Thymus (tissue), 14 donors: ENCODE measurements at places on chromosomes 3 and 15. TPM values are rescaled to one million over a fixed set of nuclear protein-coding genes. Genes with fewer than 3 reads are reported as not detected.

GRCh38 chr3:183560607-183561006, 5.1 kb upstream of the KLHL6 start:
- no peak for DNase-seq
- H3K36me3 ChIP-seq, result no peaks in the 10 kb centered on the region
- H3K27me3 ChIP-seq, result no peaks in the 10 kb centered on the region
- H3K4me3 ChIP-seq, result no peak overlapping the region

DNA sequence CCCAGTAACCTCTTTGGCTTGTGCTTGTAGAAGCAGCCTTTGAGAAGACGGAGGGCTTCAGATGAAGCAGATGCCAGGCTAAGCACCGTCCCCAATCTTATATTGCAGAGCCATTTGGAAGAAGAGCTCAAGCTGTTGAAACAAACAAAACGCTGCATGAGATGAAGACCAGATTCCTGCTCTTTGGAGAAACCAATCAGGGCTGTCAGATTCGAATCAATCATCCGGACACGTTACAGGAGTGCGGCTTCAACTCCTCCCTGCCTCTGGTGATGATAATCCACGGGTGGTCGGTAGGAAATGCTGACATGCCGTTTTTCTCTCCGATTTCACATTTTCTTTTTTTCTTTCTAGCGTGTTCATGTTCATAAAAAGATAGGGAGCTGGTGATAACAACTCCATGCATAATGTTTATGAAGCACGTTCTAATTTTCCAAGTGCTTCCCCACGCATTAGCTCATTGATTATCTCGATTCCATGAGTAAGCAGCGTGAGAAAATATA, 106.5 kb downstream of the LIPC start:
- no peak for DNase-seq
- H3K4me1 ChIP-seq, result peaks cover 17% of the 10 kb centered on the region
- H3K4me3 ChIP-seq, result no peak overlapping the region
- no peaks in the 10 kb centered on the region for H3K27me3 ChIP-seq

Gene CADPS
- 2.3 TPM for total RNA-seq

Gene PSTPIP1
- total RNA-seq, result 16.0 TPM

DNA sequence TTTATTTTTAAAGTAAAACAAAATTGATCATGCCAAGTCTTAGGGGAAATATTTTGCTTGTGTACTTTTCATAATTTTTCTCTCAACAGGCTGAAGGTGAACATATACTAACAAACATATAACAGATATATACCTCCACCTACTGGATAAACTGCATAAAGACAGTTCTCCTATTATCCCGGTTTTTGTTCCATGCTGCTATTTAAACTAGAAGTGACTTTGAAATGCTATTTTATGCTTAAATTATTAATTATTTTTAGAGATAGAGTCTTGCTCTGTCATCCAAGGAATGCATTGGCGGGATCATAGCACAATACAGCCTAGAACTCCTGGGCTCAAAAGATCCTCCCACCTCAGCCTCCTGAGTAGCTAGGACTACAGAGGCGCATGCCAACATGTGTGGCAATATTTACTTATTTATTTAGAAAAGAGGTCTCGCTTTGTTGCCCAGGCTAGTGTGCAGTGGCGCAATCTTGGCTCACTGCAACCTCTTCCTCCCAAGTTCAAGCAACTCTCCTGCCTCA, 49.8 kb downstream of the ST3GAL6 start:
- no peak overlapping the region for H3K27ac ChIP-seq
- H3K4me1 ChIP-seq, result no peaks in the 10 kb centered on the region
- no peaks in the 10 kb centered on the region for H3K27me3 ChIP-seq
- H3K36me3 ChIP-seq, result no peaks in the 10 kb centered on the region

DNA sequence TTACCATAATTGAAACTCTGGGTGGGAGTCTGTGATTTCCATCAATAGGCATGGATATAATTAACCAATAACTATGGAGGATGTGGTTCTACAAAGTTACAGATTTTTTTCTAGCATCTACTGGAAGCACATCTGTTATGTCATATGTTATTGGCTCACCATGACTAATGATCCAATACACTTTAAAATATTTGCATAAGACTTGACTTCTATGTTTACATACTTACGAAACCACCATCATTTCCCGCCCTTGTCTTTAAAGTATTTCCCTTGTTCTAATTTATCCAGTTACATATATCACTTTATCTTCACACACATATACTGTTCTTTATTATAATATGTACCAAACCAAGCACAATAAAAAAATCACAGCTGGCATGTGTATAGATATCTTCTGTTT, 380.3 kb upstream of the CBLB start:
- no peak for DNase-seq
- no peaks in the 10 kb centered on the region for H3K27me3 ChIP-seq
- H3K27ac ChIP-seq, result no peak overlapping the region
- H3K4me3 ChIP-seq, result no peak overlapping the region
- no peaks in the 10 kb centered on the region for H3K36me3 ChIP-seq
- H3K4me1 ChIP-seq, result no peaks in the 10 kb centered on the region

DNA sequence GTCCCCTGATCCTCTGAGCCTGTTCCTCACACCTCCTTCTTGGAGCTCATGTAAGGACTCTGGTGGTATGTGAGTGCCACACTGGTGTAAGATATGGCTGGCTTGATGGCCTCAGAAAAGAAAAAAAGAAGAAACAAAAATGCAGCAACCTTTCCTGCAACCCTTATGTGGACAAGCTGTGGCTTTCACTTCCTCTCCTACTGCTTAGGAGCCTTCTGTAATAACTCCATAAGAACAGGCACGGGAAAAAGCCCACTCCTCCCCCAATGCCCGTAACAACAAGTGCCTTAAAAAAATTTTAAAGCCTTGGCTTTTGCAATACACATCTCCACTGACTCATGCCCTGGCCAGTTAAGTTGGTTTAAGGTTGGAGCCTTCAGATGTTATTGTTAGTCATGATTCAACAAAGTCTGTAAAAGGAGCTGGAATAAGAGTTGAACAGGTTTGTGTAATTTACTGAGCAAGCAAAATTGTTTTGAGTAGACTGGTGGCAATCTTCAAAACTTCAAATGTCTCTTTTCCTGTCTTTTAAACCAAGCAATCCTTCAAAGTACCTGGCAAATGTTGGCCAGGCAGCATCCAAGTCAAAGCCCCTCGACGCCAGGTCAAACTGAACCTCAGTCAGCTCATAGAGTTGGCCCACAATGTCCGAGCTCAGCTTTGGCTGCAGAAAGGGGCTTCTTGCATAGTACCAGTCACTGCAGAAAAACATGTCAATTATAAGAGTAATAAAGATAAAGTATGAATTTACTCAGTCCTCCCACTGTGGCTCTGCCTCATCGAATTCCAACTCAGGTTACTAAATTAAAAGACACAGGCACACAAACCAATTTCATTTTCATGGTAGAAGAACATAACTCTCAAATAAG, 22.9 kb downstream of the FYCO1 start:
- H3K4me1 ChIP-seq, result peaks cover 54% of the 10 kb centered on the region
- H3K27me3 ChIP-seq, result no peaks in the 10 kb centered on the region
- H3K36me3 ChIP-seq, result peaks cover 40% of the 10 kb centered on the region
- no peak overlapping the region for H3K4me3 ChIP-seq

Gene TRIM42
- total RNA-seq, result not detected

Gene GASK1A
- total RNA-seq, result 1.5 TPM

DNA sequence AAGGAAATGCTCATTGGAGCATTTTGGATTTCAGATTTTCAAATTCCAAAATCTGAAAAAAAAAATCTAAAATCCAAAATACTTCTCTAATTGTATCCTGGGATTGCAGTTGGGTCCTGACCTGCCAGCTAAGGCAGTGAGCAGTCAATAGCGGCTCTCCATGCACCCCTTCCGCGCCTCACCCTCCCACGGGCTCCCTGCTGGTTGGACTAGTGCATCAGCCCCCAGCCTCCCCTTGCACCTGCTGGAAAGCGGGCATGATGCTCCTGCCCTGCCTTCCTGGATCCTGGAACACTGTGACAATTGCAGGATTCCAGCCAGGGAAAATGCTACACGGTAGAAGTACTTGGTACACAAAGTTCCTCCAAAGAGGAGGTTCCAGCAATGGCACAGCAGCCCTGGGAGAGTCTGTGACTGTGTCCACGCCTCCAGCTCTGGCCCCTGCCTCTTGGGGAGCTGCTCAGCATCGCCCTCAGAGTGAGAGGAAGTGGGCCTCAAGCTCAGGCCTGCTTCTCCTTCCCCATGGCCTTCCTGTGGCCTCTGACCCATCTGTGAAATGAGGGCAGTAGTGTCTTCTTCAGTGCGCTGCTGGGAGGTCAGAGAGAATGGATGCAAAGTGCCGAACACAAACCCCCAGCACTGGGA, 39.5 kb upstream of the CHRNB4 start:
- H3K27ac ChIP-seq, result no peak overlapping the region
- no peak for DNase-seq
- peaks cover 17% of the 10 kb centered on the region for H3K4me1 ChIP-seq

Gene LYZL4
- total RNA-seq, result 0.14 TPM

- no peak overlapping the region for H3K27ac ChIP-seq
- H3K4me1 ChIP-seq, result no peaks in the 10 kb centered on the region
- DNase-seq, result no peak
- H3K36me3 ChIP-seq, result no peaks in the 10 kb centered on the region
- no peaks in the 10 kb centered on the region for H3K27me3 ChIP-seq
- H3K4me3 ChIP-seq, result no peak overlapping the region
These were observed 94.9 kb downstream of the MEX3B start for GRCh38 chr15:81950841-81951414.

- H3K27me3 ChIP-seq, result no peaks in the 10 kb centered on the region
- H3K27ac ChIP-seq, result no peak overlapping the region
- DNase-seq, result no peak
- no peaks in the 10 kb centered on the region for H3K4me1 ChIP-seq
- H3K4me3 ChIP-seq, result no peak overlapping the region
These were observed 27.6 kb downstream of the SLC4A7 start for GRCh38 chr3:27456554-27456953.

Gene C3orf49
- not detected for total RNA-seq

Gene ASTE1
- total RNA-seq, result 13.3 TPM

Gene RTP1
- 0.05 TPM for total RNA-seq

DNA sequence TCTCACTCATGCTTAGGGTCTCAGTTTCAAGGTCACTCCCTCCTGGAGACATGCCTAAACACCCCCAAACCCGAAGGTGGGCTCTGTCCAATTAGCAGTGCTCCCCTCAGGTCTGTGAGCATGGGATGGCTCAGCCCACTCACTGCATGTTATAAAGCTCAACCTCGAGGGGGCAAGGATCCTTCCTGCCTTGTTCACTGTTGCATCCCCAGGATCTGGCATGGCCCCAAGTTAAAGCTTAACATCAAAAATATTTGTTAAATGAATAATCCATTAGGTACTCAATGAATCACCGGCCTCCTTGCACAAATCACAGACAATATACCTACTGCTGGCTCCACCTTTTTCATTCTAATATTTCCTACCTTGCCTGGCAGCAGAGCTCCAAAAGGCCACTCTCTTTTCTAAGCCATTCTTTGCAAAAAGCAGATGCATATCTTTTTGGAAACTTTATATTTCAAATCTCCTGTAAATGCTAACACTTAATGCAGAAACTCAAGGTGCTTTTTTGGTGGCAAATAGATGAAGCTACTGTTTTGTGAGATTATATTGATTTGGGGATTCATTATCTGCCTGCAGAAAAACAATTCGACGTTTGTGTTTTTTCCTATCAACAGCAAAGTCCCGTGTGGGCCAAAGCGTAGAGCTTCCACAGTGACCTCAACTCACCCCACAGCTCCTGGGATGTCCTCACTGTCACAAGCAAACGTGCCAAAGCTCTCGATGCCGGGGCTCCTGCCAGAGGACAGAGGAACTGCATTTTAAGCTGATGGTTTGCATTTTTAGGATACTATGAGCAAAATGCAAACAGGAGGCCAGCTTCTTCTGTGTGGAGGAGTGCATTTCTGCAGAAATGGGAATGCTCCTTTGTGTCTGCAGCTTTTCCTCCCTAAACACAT, 35.4 kb downstream of the PCOLCE2 start:
- no peak overlapping the region for H3K27ac ChIP-seq
- no peak overlapping the region for H3K4me3 ChIP-seq
- H3K36me3 ChIP-seq, result no peaks in the 10 kb centered on the region
- no peaks in the 10 kb centered on the region for H3K4me1 ChIP-seq

- H3K36me3 ChIP-seq, result no peaks in the 10 kb centered on the region
- no peak overlapping the region for H3K4me3 ChIP-seq
- H3K4me1 ChIP-seq, result no peaks in the 10 kb centered on the region
- no peak overlapping the region for H3K27ac ChIP-seq
These were observed 65.0 kb upstream of the DAZL start for GRCh38 chr3:16670191-16670590.

- H3K36me3 ChIP-seq, result no peaks in the 10 kb centered on the region
- no peaks in the 10 kb centered on the region for H3K4me1 ChIP-seq
- H3K27me3 ChIP-seq, result no peaks in the 10 kb centered on the region
- DNase-seq, result no peak
These were observed 58.8 kb upstream of the SLC6A11 start for GRCh38 chr3:10757021-10757820.

Gene SAMD7
- not detected for total RNA-seq

DNA sequence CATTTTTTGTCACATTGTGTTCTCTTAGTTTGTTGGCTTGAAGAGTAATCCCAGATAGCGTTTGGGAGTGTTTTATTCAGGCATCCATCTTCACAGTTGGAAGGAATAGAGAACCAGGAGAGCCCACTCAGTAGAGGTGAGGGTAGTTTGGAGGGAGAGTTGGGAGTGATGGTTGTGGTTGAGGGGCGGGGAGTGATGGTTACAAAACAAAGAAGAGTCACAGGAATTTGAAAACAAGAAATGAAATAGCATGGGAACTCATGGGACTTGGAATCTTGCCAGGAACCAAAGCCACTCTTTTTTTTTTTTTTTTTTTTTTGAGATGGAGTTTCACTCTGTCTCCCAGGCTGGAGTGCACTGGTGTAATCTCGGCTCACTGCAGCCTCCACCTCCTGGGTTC, 36.3 kb downstream of the DUT start:
- H3K4me3 ChIP-seq, result no peak overlapping the region
- no peaks in the 10 kb centered on the region for H3K27me3 ChIP-seq
- H3K36me3 ChIP-seq, result no peaks in the 10 kb centered on the region

DNA sequence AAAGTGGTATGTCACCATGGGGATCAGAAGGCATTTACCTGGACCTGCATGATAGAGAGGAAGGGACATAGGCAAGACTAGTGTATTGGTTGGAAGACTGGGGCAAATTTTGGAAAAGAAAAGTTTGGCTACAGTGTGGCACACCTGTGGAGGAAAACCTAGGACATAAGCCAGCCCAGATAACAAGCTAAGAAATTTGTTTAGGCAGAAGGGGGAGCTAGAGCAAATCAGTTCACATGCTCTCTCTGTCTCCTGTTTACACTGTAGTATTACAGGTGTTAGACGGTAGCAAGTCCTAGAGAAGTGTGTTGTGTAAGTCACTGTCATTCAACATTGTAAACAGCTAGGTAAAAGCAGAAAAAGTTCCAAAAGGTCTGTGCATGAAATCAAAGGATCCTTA, 11.9 kb upstream of the ALDH1A2 start:
- no peak for DNase-seq
- no peaks in the 10 kb centered on the region for H3K4me1 ChIP-seq
- no peak overlapping the region for H3K4me3 ChIP-seq

DNA sequence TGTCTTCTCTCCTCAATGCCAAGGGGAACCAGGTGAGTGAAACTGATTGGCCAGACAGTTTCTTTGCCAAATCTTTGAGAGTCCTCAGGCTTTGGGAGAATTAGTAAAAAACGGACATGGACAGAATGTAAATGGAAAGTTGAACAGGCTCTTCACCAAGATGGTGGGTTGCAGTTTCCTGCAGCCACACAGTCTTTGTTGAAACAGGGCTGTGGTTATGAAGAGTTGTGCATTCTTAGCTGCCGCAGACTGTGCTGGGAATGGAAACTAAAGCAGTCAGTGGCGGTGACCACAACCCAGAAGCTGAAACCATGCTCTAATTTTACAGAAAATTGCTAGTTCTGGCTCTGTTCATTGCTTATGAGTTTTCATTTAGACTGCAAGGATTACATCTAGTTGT, 42.1 kb upstream of the TASOR start:
- DNase-seq, result peak; percentile 39
- H3K4me1 ChIP-seq, result peaks cover 7% of the 10 kb centered on the region
- peak overlapping the region; percentile 32 for H3K27ac ChIP-seq
- no peak overlapping the region for H3K4me3 ChIP-seq
